ENCODE measurements at places on chromosomes 3 and 15. TPM values are rescaled to one million over a fixed set of nuclear protein-coding genes. Genes with fewer than 3 reads are reported as not detected.

The GP9 gene
- not detected for total RNA-seq

The ABHD14A gene
- 17.7 TPM for total RNA-seq

- no peak for DNase-seq
Observed at GRCh38 chr3:42664438-42664803, 10.9 kb downstream of the ZBTB47 start.

DNA sequence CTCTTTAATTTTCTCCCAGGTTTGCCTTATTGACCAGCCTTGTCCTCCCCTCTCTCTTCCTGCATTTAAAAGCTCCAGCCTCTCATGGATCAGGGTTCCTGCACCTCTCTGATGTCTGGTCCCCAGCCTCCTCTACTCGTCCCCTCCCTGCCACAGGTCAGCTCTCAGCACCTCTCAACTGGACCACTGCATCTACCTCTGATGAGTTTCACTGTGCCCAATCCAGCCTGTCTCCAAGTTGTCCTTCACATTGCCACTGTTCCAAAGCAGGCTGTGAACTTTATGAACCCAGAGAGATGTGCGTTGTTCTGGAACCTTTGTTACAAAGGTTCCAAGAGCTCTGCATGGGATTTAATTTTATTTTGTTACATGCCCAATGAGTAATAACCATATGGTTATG is 76.6 kb downstream of the SLCO3A1 start:
- no peak for DNase-seq

The NAALADL2 gene
- 12.5 TPM for total RNA-seq

The CCDC54 gene
- total RNA-seq: not detected

GRCh38 chr15:35362195-35362829 is 183.7 kb downstream of the DPH6 start:
- no peak for DNase-seq

- DNase-seq: no peak
Observed at GRCh38 chr15:48279608-48280007, 51.6 kb upstream of the DUT start.

- no peak for DNase-seq
Observed at GRCh38 chr15:77557144-77557543, 75.6 kb downstream of the LINGO1 start.

DNA sequence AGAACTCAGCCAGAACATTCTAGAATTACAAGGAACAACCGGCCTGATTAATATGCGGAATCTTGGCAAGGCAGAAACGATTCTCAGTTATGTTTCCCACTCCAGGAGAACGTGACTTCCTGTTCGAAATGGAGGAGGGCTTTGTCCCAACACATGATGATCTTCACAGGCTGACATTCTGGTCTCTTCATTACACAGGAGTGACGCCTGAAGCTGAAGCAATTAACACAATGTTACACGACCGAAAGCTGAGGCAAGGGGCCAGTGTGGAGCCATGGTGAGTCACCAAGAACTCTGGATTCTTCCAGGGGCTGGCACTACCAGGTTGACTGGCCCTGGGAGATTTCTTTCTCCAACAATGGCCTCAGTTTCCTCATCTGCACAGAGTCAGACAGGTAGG is 40.9 kb downstream of the RFTN1 start:
- no peak for DNase-seq

GRCh38 chr3:157043771-157044170 is 116.2 kb downstream of the CCNL1 start:
- DNase-seq: no peak

DNA sequence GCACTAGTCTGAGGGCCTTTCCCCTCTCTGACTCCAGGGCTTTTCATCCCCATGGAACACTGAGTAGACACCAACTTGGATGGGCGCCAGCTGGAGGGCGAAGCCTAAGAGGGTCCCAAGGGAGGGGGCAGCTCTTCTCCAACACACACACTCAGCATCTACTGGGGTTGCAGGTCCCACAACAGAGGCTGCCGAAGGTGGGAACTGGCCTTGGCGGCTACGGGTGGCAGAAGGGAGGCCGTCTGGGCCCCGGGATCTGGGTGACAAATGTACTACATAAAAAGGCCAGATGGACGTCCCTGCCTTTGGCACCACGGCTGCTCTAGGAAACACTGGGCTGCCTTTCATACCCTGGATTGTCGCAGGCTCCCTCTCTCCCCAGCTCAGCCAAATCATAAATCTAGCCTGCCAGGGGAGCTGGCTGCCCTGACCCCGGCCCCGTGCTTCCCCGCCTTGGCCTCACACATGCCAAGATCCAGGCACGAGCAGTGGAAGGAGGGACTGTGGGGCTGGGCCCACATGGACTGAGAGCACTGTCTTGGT is 31.5 kb downstream of the SEMA5B start:
- no peak for DNase-seq

- no peak for DNase-seq
Observed at GRCh38 chr3:132273036-132273435, 44.2 kb upstream of the ACP3 start.

DNA sequence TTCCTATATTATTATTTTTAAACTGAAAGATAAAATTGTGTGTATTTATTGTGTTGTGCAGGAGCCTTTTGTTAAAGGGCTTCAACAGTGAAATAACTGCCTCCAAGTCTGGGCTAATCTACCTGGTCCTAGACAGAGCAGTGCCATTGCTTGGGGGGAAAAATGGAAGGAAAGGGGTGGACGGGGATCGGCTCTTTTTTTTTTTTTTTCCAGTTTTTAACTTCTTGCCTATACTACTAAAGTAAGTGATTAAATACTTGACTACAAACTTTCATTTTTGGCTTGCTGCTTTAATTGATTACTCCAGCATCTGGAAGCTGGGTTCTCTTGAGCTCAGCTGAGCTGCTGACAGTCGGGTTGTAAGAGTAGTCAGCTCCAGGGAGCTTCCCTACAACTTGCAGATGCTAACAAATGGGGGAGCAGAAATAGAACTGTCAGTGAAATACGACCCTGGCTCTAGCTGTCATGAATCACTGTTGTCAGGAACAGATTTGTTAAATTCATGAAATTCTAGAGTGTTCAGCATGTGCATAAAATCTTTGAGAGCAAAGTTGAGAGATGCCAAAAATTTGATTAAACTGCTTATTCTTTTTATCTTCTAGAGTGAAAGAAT is 276.7 kb downstream of the ROBO1 start:
- no peak for DNase-seq

GRCh38 chr3:54960082-54960481 is 32.2 kb upstream of the LRTM1 start:
- DNase-seq: no peak

DNA sequence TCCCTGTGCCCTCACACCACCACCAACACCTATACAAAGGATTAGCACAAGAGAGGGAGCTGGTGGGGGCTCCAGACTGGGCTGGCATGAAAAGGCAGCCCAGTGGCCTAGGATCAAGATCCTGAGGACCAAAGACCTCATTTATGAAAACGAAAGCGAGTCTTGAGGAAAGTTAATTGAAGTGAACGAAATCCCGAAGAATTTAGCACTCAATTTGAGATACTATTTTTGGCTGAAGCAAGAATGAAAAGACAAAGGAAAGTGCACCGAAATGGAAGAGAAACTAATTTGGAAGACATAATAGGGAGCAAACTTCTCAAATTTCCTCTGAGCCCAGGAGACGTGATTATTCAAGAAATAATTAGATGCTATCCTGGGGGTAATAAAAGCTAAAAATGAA is 68.7 kb upstream of the SLC6A11 start:
- no peak for DNase-seq

- DNase-seq: no peak
Observed at GRCh38 chr3:183868796-183869195, 15.9 kb downstream of the PARL start.

GRCh38 chr3:112089956-112090886 is 4.0 kb downstream of the C3orf52 start:
- no peak for DNase-seq

The LSM3 gene
- 10.0 TPM for total RNA-seq

The CYP8B1 gene
- total RNA-seq: not detected

The ADAMTS7 gene
- total RNA-seq: 13.2 TPM

DNA sequence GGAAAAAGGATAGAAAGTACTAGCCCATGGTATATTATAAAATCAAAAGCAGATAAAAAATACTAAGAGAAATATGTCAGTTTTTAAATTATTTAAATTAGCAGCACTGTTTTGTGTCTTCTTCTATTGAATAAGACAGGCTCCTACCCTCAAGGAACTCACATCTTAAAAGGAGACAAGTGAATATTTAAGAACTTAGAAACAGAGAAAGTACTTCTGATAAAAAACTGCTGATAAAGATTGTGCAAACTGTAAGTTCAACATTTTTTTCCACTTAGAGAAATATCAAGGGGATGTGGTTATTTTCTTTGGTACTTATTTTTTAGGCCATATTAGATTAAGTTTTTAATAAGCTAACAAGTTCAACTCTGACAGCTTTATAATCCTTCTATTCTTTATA is 3.0 kb upstream of the ANKRD28 start:
- DNase-seq: no peak

- no peak for DNase-seq
Observed at GRCh38 chr3:178851564-178851963, 220.0 kb downstream of the ZMAT3 start.

The LEKR1 gene
- total RNA-seq: 1.2 TPM

DNA sequence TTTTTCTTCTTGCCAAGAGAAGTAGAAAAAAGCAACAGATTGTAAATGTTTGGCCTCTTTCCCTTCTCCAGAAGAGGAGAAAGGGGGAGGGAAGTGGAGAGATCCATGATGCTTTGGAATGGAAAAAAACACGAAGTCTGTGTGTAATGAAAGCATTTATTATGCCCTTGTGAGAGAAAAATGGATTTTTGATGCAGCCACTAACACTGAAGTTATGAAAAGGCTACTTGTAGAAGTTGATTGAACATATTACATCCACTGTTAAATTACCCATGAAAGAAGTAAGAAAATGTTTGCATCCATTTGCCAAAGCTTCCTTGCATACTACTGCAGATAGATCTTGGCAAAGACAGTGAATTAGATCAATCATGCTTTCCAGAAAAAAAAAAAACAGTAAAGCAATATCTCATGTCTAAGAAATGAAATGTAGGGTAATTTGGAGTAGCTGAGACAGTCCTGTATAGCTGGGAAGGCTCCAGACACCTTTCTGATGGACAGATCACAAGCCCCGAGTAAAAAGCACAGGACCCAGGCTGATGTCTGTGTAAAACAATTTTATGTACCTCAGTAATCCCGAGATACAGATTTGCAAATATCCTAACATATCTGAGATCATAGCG is 295.5 kb downstream of the PLOD2 start:
- no peak for DNase-seq

All from mesenteric fat pad (tissue), 1 donor.